ENCODE measurements at places on chromosomes 6 and 20. TPM values are rescaled to one million over a fixed set of nuclear protein-coding genes. Genes with fewer than 3 reads are reported as not detected.

Gene DOK5
- total RNA-seq, result 20.3 TPM

Gene TMC2
- not detected for total RNA-seq

Gene FERMT1
- total RNA-seq, result 2.2 TPM

Gene RBM24
- 0.74 TPM for total RNA-seq

Gene TSHZ2
- total RNA-seq, result not detected

Gene MAP3K7
- 29.2 TPM for total RNA-seq

Gene FILIP1
- total RNA-seq, result 10.5 TPM

Gene GJA10
- total RNA-seq, result not detected

Gene NKX2-2
- not detected for total RNA-seq
